ENCODE measurements at places on chromosomes 7 and 10.

GRCh38 chr7:98687111-98687751, 70.1 kb downstream of the NPTX2 start:
- no peak for DNase-seq

- no peak for DNase-seq
Measured at GRCh38 chr10:47449102-47449978, 34.6 kb downstream of the ANXA8 start.

DNA sequence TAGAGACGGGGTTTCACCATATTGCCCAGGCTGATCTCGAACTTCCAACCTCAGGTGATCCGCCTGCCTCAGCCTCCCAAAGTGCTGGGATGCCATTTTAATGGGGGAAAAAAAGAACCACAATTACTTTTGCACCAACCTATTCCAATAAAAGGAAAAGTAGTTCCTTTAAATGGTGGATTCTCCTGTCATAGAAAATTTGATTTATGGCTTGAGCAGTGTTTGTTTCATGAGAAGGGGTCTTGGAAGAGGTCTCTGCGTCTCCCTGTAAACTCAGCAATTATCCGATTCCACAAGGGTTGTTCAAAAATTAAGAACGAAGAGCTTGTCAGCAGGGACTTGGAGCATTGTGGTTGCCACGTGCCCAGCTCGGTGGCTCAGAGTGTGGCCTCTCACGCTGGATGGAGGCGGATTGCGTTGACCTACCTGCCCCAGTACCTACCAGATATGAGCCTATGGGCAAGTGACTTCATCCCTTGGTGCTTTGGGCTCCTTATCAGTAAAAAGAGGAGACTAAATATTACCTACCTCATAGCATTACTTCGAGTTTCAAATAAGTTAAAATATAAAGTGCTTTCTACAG, 2.8 kb upstream of the TRIP6 start:
- DNase-seq: no peak

GRCh38 chr10:97686301-97686961, 610 bp downstream of the AVPI1 start:
- DNase-seq: no peak

DNA sequence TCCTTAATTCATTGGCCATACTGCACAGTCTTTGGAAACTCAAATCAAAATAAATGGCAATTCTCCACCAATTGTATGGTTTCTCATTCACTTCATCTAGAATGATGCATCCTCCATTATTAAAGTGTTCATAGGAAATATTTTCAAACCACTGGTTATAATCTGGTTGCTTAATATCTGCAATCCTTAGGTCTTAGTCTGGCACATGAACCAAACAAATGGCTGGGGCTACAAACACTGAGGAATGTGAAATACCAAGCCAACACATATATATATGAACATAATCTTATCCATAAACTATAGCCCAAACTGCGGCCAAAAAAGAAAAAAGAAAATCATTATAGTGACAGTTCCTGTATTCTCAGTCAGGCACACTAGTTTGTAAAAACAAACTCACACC, 5.7 kb upstream of the MSS51 start:
- no peak for DNase-seq

DNA sequence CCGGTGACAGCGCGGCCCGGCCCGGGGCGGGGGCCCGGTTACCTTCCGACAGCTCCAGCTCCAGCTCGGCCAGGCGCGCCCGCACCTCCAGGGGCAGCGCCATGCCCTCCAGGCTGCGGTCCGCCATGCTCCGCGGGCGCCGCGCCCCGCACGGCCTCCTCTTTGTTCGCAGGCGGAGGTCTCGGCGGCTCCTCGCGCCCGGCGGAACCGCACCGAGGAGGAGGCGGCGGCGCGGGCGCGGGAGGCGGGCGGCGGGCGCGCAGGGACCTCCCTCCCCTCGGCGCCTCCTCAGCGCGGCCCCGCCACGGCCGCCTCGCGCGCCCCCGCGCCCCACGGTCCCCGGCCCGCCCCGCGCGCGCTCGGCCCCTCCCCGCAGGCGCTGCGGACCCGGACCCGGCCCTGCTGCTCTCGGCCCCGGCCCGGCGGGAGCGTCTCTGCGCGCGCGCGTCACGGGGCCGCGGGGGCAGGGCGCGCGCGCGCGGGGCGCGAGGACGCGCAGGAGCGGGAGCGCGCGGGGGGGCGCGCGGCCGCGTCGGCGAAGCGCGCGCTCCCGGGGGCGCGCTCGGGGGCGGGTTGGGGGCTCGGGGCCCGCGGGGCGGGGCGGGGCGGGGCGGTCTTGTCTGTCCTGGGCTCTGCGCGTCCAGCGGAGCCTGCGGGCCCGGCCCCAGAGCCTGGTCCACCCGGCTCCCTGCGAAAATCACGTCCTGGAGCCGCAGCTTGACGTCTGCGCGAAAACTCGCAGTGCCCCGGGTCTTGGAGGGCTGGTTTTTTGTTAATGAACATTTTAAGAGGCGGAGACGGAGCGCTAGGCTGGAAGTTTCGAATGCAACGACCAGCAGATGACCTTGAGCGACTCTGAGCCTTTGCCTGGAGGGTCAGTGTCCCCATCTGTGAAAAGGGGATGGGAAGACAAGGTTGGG, at the start of gene DIP2C:
Gene DIP2C (minus strand): TSS at position 217 of the 920 bp plus-strand sequence. CDS start 90 bp downstream, at position 127.
- no peak for DNase-seq

- no peak for DNase-seq
Measured at GRCh38 chr10:128213156-128213555, 86.9 kb upstream of the MKI67 start.

- DNase-seq: no peak
Measured at GRCh38 chr7:121874298-121874697, 1.3 kb downstream of the PTPRZ1 start.

DNA sequence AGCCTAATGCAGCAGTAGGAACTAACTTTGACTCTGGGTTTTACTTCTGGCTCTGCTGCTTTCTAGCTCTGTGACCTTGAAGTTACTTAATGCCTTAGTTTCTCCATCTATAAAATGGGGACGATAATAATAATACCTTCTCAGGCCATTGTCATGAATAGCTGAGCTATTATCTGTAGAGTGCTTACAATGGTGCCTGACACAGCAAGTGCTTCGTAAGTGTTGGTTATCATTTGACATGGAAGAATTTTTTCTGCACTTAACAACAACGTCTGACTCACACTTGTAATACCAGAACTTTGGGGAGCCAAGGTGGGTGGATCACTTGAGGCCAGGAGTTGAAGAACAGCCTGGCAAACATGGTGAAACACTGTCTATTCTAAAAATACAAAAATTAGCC, 140.5 kb downstream of the ARL4A start:
- no peak for DNase-seq

DNA sequence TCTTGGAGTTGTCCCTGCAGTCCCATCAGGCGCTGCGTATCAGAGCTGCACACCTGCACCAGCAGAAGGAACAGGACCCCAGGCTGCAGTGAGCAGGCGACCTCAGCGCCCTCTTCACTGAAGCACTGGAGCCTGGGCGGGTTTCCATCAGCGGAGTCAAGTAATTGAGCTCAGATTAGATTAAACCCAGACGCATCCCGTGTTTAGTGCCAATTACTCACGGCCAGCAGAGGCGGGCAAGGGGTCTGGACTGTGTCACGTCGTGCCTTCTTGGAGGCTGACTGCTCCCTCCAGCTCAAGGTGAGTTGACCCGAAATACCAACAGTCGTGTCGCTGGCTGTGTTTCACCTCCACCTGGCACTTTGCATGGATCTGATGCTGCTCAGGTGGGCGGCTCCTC, 123.6 kb downstream of the CXCL12 start:
- no peak for DNase-seq

- no peak for DNase-seq
Measured at GRCh38 chr7:134811765-134812164, 32.3 kb downstream of the CALD1 start.

DNA sequence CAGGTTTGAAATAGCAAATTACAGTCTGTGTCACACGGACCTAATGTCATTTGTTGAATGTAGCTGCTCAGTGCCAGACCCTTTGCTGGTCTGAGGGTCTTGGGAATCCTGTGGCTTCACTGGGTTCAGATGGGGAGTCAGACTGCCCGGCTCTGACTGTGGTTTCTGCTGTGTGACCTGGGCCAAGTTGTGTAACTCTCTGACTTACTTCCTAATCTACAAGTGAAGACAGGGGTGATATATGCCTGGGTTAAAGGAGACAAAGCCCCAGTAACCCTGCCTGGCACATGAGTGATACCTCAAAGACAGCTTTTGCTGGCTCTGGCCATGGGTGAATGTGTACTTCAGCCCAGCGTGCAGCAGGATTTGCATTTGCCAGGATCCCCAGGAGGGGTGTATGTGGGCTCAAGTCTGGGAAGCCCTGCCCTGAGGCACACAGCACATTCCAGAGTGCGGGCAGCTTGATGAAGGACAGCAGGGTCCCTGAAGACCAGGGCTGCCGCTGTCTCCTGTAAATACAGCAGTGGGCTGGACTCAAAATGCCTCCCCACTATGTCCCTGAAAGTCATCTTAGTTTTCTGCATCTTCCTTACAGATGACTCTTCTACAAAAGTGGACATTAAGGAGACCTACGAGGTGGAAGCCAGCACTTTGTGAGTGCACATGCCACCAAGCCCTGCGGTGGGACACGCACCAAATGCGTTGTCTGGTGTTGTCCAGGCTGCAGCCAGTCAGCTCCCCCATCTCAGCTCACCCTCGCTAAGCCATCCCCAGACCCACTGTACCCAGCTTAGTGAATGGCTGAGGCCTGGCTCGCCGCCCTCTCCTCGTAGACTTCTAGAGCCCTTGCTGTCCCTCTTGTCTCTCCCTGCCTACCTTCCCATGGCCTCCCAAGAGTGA, 16.4 kb downstream of the NACAD start:
- DNase-seq: no peak

- no peak for DNase-seq
Measured at GRCh38 chr10:4183761-4184261, 398.8 kb upstream of the KLF6 start.

- no peak for DNase-seq
Measured at GRCh38 chr10:109239371-109239770, 683.9 kb downstream of the XPNPEP1 start.

Measured in stimulated activated CD8-positive, alpha-beta memory T cell treated with anti-CD3 and anti-CD28 coated beads, Interleukin-7, amount 100 ng/mL, for 24 hours (primary cell).